ENCODE measurements at places on chromosomes 3 and 15. TPM values are rescaled to one million over a fixed set of nuclear protein-coding genes. Genes with fewer than 3 reads are reported as not detected.

GOLGA6L4 gene
- total RNA-seq = 12.4 TPM

- no peak overlapping the region for H3K27ac ChIP-seq
- H3K36me3 ChIP-seq = no peaks in the 10 kb centered on the region
- H3K27me3 ChIP-seq = no peaks in the 10 kb centered on the region
- no peak for DNase-seq
- H3K4me3 ChIP-seq = no peak overlapping the region
These were observed 1294.1 kb downstream of the NSUN3 start for GRCh38 chr3:95356764-95357501.

GRCh38 chr15:36878684-36879262, 221.6 kb downstream of the MEIS2 start:
- no peak overlapping the region for H3K4me3 ChIP-seq
- H3K36me3 ChIP-seq = no peaks in the 10 kb centered on the region
- H3K27ac ChIP-seq = no peak overlapping the region
- H3K27me3 ChIP-seq = no peaks in the 10 kb centered on the region
- no peaks in the 10 kb centered on the region for H3K4me1 ChIP-seq

GRCh38 chr3:6806991-6807390, 53.9 kb upstream of the GRM7 start:
- H3K27me3 ChIP-seq = no peaks in the 10 kb centered on the region
- H3K36me3 ChIP-seq = no peaks in the 10 kb centered on the region
- H3K4me1 ChIP-seq = no peaks in the 10 kb centered on the region
- no peak overlapping the region for H3K27ac ChIP-seq
- H3K4me3 ChIP-seq = no peak overlapping the region

DNA sequence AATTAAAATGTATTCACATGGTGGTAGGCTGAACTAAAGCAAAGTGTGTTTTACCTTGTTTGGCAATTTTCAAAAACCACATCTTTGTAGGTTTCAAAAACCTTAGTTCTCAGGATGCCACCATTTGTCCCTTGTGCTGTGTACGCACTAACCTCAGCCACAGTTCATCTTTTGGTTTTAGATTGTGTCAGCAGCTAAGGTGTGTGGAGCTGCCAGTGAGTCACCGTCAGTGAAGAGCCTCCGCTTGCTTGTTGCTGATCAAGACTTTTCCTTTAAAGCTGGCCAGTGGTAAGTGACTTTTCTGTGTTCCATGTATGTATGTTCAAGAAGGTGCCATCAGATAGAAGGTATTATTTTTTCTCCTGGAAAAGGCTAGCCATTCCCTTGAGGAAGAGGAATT, 21.1 kb downstream of the OXNAD1 start:
- no peaks in the 10 kb centered on the region for H3K36me3 ChIP-seq
- H3K4me3 ChIP-seq = no peak overlapping the region
- no peaks in the 10 kb centered on the region for H3K4me1 ChIP-seq
- H3K27me3 ChIP-seq = no peaks in the 10 kb centered on the region

ST8SIA2 gene
- not detected for total RNA-seq

SERINC4 gene
- not detected for total RNA-seq

GRCh38 chr3:80055306-80055705, 287.5 kb upstream of the ROBO1 start:
- H3K4me3 ChIP-seq = no peak overlapping the region
- H3K4me1 ChIP-seq = no peaks in the 10 kb centered on the region
- no peaks in the 10 kb centered on the region for H3K27me3 ChIP-seq
- no peak overlapping the region for H3K27ac ChIP-seq

- H3K27me3 ChIP-seq = no peaks in the 10 kb centered on the region
- DNase-seq = no peak
- H3K27ac ChIP-seq = no peak overlapping the region
These were observed 342.1 kb upstream of the CBLB start for GRCh38 chr3:106210923-106211322.

ARHGAP31 gene
- 65.0 TPM for total RNA-seq

CLRN1 gene
- total RNA-seq = not detected

CADPS gene
- 0.99 TPM for total RNA-seq
